ENCODE measurements at places on chromosomes 2 and 18.

- DNase-seq: no peak
Observed at GRCh38 chr2:166573391-166573790, 79.3 kb upstream of the SCN7A start.

DNA sequence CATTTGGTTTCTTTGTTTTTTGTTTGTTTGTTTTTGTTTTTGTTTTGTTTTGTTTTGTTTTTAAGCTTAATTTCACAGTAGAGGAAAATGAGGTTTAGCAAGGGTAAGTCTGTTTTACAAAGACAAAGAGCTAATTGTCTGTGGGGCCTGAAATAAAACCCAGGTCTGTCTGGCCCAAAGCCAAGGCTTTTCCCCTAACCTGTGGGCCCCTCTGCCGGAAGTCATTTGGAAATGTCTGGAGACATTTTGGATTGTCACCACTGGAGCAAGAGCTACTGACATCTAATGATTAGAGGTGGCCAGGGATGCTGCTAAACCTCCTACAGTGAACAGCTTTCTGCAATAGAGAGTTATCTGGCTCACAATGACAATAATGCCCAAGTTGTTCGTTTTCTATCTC, 167.2 kb downstream of the MAP2 start:
- DNase-seq: no peak

GRCh38 chr2:98793897-98794830, 63.2 kb upstream of the MGAT4A start:
- no peak for DNase-seq

DNA sequence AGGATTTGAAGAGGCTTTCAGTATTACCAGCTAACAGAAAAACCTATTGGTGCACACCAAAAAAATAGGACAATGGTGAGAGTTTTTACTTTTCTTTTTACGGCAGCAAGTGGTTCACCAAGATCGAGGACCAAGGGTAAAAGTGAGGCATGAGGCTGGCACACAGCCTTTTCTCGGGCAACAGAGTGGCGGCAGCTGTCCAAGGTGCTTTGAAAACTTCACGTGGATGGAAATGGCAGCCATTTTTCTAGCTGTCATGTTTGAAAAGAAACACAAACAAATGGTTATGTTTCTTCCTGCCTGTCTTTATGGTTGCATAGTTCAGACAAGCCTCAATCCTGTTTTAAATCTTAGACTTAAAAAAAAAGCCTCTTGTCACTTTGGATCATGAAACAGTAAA, 812.5 kb upstream of the CHAC2 start:
- DNase-seq: no peak

DNA sequence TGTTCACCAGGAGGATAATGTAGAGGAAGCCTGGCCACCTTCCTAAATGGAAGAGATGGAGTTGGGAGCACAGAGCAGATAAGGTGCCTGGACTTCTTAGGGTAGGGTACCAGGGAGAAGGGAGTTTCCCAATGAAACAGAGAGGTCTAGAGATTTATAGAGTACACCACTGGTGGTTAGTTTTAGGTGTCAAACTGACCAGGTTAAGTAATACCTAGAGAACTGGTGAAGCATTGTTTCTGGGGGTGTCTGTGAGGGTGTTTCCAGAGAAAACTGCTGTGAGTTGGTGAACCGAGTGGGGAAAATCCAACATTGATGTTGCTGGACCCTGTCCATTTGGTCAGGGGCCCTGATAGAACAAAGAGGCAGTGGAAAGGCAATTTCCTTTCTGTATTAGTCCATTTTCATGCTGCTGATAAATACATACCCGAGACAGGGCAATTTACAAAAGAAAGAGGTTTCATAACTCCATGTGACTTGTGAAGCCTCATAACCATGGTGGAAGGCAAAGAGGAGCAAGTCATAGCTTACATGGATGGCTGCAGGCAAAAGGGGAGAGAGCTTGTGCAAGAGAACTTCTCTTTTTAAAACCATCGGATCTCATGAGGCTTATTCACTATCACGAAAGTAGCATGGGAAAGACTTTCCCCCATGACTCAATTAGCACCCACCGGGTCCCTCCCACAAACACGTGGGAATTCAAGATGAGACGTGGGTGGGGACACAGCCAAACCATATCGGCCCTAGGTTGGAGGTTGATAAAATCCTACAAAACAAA, 260.8 kb downstream of the CBLN2 start:
- DNase-seq: no peak

All from AG04449 (cell line).